ENCODE measurements at places on chromosomes 7 and 10. TPM values are rescaled to one million over a fixed set of nuclear protein-coding genes. Genes with fewer than 3 reads are reported as not detected.

Gene HSPA12A
- 4.7 TPM for total RNA-seq

Gene NRF1
- 7.3 TPM for total RNA-seq

Gene BZW2
- 107 TPM for total RNA-seq

Gene HOGA1
- total RNA-seq = 1.0 TPM

Gene KNDC1
- 0.15 TPM for total RNA-seq

Gene CPA5
- total RNA-seq = not detected

Gene PODXL
- total RNA-seq = 0.17 TPM

Gene FGF8
- total RNA-seq = not detected

Gene EXOC4
- total RNA-seq = 29.6 TPM

Gene CYP2C19
- not detected for total RNA-seq

Gene C7orf33
- total RNA-seq = not detected

Gene TMEM176B
- total RNA-seq = not detected

Gene ZCWPW1
- total RNA-seq = 0.30 TPM

Gene CCDC172
- total RNA-seq = not detected

Gene DHTKD1
- total RNA-seq = 11.3 TPM
